ENCODE measurements at places on chromosomes 2 and 18.

DNA sequence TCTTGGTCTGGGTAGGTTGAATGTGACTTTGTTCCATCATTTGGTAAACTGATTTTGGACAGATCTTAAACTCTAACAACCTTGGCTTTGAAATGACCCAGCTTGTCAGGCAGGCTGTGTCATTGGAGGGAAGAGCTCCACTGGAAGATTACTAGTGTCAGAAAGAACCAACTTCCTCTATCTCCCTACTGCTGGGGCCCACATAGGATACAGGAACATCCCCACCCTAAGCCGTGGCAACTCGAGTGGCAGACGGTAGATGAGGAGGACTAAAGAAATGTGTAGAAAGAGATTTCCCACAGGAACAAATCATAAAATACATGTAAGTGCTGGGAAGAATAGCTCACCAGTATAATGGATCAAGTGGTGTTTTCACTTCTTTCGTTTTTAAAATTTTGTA is 4.3 kb upstream of the G6PC2 start:
- no peak for DNase-seq

DNA sequence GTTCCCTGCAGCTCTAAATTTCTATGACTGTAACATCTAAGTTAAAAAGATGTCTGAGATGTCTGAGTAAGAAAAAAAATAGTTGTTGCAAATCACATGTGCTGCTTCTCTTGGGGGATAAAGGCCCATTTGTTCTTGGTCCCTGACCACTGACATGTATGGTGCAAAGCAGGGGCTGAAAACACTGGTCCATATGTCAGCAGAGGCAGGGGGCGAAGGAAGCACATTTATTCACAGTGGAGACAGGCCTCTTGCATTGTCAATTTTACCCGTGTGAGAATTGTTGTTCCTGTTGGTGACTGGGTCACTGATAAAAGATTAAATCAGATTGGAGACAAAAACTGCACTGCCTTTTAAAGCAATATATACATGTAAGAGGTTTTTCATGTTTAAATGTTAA is 38.8 kb downstream of the PRKCE start:
- DNase-seq: no peak

GRCh38 chr2:162244541-162245031 is 1.3 kb upstream of the FAP start:
- no peak for DNase-seq

GRCh38 chr2:58731488-58731869 is 490.4 kb upstream of the FANCL start:
- no peak for DNase-seq

DNA sequence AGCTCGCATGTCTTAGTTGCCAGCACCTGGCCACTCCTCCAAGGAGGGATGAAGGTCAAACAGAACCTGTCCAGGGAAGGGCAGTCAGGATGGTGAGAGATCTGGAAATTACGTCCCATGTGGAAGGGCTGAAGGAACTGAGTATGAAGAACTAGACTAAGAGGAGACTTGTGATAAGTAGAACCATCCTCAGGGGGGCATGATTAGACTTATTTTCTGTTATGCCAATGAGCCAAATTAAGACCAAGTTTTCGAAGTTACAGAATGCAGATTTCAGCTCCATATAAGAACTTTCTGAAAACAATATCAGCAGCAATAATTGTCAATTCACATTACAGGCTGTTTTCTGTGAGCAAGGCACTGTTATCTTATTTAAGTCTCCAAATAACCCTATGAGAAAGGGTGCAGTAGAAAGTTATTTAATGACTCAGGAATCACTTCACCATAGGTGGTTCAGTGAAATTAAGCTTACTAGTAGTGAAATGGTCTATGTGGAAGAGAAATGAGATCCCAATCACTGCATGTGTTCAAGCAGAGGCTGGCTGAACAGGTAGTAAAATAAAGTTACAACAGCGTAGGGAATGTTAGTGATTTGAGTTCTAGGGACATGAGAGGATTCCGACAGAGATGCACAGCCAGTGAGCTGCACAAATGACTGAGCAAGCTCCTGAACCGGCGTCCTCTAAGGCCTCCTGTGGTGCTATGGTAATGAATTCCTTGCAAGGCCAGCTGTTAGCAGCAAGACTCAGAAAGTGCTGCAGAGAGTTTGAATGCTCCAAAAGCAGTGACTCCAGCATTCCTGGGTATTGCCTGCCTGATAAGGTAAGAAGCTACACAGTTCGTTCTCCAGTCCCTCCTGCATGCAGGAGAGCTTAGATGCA is 4.5 kb upstream of the DYM start:
- peak; percentile 20 for DNase-seq

GRCh38 chr2:237541243-237541642 is 25.1 kb upstream of the PRLH start:
- DNase-seq: no peak

DNA sequence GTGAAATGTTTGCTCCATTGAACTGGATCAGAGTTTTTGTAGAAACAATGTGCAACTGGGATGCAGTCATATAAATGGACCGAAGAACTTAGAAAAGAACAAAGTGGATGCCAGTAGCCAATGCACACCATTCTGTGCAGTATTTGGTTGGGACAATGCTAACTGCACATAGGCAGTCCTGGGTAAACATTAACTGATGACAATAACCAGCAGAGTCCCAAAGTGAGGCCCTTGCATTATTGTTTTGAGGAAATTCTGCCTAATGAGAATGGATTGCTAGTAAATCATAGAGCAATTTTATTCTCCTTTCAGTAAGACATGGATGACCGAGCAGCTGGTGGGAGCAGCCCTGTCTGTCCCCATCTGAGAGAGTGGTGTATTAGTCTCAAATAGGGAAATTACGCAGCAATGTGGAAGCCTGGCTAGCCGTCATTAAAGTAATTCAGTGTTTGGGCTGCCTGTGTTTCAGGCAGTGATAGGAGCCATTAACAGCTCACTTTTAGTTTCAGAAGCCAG is 94.9 kb downstream of the KCTD1 start:
- no peak for DNase-seq

- no peak for DNase-seq
Measured at GRCh38 chr18:62545098-62545497, 22.3 kb downstream of the ZCCHC2 start.

DNA sequence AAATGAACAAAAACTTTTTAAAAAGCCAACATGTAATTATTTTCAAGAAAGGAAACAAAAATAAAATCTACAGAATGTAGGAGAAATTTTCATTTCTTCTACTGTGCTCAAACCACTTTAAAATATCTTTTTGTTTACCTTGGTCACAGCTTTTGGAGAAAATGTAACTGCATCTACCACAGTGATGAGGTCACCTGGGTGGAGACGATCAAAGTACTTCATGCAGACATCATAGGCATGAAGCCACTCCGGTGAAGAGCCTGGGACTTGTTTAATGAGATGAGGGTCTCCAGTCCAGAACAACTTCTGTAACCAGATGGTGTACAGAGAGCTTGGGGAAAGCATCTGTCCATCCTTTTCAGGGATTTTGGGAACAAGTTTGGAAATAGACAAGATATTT is 285.8 kb downstream of the NBAS start:
- DNase-seq: no peak

- peak; percentile 8 for DNase-seq
Measured at GRCh38 chr2:154402213-154402612, 296.3 kb upstream of the KCNJ3 start.

DNA sequence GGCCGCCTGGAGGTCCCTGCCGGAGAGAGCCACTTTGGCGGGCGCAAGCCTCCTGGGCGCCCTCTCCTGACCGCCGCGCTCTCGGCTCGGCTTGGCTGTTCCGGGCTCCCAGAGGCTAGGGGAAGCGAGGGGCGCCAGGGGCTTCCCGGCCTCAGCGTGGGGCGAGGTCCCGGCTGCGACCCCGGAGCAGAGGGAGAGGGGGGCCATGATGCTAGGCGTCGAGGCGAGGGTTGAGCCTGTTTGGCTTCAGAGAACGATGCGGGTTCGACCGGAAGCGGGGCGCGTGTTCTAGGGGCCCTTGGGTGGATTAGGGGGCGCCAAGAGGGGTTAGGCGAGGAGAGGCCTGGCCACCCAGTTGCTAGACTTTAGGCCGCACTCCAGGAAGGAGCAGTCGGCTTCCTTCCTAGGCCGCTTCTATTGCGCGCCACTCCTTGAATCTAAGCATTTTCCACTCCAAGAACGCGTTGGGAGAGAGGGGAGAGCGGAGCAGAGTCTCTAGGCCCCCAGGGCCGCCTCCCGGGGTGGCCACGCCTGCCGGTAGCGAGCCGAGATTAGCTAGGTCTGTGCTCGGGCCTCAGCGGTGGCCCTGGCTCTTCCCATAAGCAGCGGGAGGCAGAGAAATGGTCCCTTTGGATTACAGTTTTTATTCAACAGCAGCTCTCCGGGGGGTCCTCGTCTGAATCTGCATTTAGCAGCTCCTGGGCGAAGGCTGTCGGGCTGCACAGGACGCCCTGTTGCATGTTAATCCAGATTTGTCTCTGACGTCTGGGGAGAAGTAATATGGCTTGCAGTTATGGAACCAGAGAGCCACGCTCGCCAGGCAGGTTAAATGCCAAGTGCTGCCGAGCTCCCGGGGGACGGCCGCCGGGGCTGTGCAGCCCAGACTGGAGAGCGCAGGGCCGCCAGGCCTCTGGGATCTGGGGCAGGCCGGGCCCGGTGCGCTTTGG is 11.3 kb downstream of the MEIS1 start:
- no peak for DNase-seq

DNA sequence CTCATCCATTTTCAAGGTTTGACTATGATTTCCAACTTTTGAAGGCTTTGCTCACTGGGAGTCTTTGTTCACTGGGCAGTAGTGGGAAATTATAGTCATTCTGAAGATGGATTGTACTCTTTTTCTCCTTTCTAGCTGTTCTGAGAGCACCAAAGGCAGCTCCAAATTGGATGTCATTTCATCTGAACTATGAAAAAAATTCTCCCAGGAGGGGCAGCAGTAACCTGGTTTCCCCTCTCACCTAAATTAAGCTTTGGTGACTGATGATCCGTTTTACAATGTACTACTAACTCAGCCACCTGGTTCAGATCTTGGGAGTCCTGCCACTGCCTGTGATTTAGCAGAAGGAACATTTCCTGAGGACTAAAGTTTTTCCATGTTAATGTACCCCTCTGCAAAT is 17.6 kb downstream of the ARHGEF33 start:
- DNase-seq: no peak

- peak; percentile 58 for DNase-seq
Measured at GRCh38 chr18:31206787-31207381, 44.2 kb upstream of the DSC1 start.

DNA sequence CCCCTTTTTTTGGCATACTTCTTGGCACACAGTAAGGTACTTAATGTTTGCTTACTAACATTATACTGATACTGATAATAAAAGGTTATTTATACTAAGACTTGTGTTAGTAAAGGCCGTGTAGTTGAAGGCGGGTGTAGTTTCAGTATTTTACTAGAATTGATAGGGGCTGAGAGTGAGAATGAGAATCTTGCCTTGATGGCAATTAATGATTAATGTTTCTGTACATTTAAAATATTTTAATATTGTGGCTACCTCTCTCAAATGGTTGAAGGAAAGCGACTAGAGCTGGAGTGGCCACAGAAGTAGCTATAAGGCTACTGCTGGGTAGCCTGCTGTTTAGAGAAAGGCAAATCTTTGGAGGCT is 29.3 kb downstream of the PELI1 start:
- no peak for DNase-seq

DNA sequence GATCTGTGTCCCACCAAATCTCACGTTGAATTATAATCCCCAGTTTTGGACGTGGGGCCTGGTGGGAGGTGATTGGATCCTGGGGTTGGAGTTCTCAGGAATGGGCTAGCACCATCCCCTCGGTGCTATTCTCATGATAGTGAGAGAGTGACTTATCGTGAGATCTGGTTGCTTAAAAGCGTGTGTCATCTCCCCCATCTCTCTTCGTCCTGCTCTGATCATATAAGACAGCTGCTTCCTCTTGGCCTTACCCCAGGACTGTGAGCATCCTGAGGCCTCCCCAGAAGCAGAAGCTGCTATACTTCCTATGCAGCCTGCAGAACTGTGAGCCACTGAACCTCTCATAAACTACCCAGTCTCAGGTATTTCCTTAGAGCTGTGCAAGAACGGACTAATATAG is 163.7 kb upstream of the NDUFV2 start:
- DNase-seq: no peak

DNA sequence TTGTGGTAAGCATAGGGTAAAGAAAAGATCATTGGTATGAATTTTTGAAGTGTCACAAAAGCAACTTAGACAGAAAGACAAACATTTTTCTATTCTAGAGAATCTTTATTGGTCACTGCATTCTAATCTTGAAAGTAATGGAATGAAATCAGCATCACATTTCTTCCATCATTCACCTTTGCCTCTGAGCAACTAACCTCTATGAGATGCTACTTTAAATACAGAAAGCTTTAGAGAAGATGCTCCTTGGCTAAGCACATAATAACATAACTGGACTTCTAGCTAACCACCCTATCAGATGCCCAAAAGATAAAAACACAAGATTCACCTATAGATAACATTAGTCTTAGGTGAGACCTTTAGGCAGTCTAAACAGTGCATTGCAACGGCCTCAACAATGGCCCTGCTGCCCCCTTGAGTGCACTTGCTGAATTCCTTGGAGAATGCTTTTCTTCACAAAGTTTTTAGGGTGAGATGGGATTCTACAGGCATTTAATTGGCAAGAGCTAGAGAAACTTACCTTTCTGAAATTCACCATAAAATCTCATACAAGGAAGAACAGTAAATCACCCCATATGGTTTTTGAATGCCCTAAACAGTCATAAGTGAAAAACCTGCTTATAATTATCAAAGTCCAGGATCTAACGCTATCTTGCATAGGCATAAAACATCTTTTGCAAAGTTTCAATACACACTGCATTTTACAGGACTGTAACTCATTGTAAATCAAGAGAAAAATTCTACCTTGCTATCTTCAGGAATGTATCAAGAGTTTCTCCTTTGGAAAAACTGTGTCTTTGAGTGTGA is 791.3 kb upstream of the CHAC2 start:
- peak; percentile 44 for DNase-seq

GRCh38 chr18:23274638-23275482 is 139.6 kb downstream of the CABLES1 start:
- no peak for DNase-seq

DNA sequence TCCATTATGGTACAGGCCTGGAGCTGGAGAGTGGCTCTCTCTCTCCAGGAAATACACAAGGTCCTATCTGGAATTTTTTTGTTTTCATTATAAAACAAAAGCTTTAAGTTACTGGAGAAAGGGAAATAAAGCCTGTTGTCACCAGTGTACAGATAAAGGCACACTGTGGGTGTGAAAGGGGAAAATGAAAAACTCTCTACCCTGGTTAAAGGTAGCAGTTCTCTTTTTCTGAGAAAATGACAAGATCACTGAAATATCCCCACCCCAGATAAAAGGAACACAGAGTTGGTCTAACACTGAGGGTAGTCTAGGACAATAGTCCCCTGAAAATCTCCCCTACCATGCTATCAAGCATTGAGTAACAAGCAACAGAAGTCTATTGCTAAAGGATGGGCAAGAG is 438.7 kb downstream of the MBD2 start:
- DNase-seq: no peak

GRCh38 chr18:5515011-5515784 is 28.6 kb downstream of the EPB41L3 start:
- DNase-seq: no peak

DNA sequence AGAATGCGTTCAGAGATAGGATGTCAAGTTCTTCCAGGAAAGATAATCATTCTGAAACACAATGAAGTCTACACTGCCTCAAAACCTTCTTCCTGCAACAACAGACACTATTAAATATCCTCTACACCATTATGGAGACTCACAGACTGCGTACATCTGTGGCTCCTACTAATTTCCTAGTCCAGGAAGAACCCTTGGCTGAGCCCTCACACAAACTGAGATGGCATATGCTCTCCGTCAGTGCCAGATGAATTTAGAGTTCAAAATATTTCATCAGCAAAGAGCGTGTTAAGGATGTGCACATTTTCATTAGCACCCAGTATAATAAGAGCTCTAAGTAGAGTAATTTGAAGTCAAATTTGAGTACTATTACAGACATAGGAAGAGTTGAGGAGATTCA is 117.2 kb downstream of the TCF4 start:
- DNase-seq: no peak

Data from A549 (cell line).